Activated naive CD4-positive, alpha-beta T cell treated with anti-CD3 and anti-CD28 coated beads for 36 hours (primary cell): ENCODE measurements at places on chromosomes 16 and 17.

DNA sequence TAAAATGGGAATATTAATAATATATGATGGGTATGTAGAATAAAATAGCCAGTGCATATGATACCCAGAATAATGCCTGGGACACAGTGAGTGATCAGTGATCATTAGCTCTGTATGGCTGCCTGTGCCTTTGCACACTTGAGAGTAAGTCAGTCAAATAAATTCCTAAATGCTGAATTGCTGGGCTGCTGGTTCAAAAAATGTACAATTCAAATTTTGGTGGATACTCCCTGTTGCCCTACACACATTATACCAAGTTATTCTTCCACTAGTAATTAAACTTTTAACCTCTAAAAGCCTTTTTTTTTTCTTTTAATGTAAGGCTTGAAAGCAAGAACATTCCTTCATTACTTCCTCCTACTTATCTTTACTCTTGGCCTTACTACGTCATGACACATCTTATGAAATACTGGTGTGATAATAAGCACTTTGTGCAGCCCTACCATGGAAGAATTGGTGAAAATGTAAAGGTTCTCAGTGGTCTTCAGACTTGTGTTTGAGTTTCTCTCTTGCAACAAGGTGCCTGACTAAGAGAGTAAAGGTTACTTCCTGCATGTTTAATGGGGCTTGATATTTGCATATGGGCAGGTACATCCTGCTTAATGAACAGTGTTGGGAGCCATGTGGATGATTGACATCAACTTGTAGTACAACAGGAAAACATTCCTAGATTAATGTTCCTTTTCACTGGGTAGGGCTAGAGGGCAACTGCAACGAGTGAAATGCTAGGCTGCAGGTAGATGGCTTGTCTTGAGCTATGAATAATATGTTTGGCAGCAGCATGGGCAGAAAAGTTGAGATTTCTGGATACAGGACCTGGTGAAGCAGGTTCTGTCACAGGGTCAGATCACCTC lies 84.3 kb downstream of the PRKCA start:
- DNase-seq, result no peak
- peak overlapping the region; percentile 52 for H3K27ac ChIP-seq
- no peaks in the 10 kb centered on the region for H3K27me3 ChIP-seq
- H3K4me3 ChIP-seq, result no peak overlapping the region
- peaks cover 76% of the 10 kb centered on the region for H3K4me1 ChIP-seq

- no peak for DNase-seq
- no peaks in the 10 kb centered on the region for H3K27me3 ChIP-seq
- no peak overlapping the region for H3K4me3 ChIP-seq
- no peaks in the 10 kb centered on the region for H3K4me1 ChIP-seq
These were observed 20.3 kb downstream of the GSE1 start for GRCh38 chr16:85633438-85633743.

DNA sequence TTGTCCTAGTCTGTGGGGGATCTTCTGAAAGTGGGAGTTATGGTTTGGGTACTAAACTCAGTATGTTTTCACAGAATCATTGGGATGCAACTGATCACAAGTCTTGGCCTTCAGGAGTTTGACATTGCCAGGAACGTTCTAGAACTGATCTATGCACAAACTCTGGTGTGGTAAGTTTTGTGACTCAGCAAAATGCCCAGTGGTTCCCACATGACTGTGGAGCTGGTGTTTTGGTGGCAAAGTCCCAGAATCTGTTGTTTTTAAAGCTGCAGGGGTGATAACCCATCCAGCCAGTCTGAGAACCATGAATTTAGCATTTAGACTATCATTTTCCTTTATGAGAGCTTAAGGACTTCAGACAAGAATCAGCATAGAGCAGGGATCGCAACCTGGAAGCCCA lies 40.6 kb downstream of the GDE1 start:
- no peak overlapping the region for H3K27ac ChIP-seq
- H3K4me3 ChIP-seq, result no peak overlapping the region
- no peak for DNase-seq
- no peaks in the 10 kb centered on the region for H3K4me1 ChIP-seq
- H3K27me3 ChIP-seq, result peaks cover 4% of the 10 kb centered on the region

DNA sequence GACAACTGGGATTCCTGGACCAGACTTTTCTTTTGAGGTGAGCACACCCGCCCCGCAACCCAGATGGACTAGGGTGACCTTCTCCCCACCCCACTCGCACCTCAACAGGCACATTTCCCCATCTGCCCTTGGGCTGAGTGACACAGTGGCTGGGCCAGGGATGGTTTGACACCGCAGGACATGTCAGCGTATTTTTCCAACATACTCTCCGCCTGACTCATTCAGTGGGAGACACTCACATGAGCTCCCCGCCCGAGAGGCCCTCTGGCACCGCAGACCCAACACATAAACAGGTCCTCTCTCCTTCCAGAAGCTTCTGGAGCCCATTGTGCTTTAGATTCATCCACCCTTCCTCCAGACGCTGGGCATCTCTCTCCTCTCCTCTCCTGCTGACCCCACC lies 69.4 kb downstream of the ZDHHC7 start:
- no peak for DNase-seq
- no peaks in the 10 kb centered on the region for H3K36me3 ChIP-seq
- no peaks in the 10 kb centered on the region for H3K4me1 ChIP-seq
- H3K27ac ChIP-seq, result no peak overlapping the region

DNA sequence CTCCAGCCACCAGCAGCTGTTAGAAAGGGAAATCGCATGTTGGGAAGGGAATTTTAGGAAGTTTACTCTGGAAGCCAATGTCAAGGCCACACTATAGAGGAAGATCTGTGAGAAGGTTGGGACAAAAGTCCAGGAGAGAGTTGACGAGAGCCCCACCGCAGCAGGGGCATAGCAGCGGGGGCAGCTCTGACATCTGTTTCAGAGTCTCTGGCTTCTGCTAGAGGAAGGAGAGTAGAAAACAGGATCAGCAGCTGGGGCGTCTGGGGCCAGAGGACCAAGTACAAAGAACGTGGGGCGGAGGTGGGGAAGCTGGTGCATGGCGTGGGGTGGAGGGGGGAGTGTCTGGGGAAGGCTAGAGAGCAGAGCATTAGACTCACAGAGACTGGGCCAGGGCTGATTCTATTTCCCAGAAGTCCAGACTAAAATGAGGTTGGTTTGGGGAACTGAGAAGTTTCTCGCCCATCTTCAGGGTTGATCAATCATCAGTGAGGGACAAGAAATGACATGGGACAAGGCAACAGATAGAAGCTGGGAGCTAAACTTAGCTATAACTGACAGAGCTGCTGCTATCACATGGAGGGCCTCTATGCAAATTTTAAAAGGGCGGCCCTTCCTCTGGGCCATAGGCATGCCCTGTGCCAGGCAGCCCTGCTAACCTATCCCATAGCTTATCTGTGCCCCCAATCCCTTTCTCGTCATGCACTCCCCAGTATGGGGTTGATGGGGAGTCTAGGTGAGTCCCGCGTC lies 1.2 kb downstream of the RABEP2 start:
- H3K36me3 ChIP-seq, result peaks cover 8% of the 10 kb centered on the region
- peak overlapping the region; percentile 99 for H3K27ac ChIP-seq
- H3K4me3 ChIP-seq, result peak overlapping the region; percentile 97
- peaks cover 18% of the 10 kb centered on the region for H3K4me1 ChIP-seq

DNA sequence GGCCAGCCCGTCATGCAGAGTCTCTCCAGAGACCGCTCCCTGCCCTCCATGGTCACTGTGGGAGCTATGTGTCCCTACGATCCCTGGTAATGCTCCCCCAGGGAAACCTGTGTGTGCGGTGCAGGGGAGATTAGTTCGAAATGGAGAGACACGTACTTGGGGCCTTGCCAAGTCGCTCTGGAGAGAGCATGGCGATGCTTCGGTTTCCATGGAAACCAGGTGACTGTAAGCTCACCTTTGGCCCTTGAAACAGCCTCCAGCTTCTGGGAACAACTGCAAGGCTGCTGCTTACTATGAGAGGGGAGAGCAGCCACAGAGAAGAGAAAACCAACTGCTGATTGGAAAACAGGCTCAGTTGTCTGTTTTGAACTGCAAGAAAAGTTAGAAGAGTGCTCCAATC lies 879.7 kb upstream of the EEF2KMT start:
- H3K36me3 ChIP-seq, result no peaks in the 10 kb centered on the region
- H3K4me1 ChIP-seq, result no peaks in the 10 kb centered on the region
- H3K27me3 ChIP-seq, result no peaks in the 10 kb centered on the region
- no peak overlapping the region for H3K4me3 ChIP-seq
